ENCODE measurements at places on chromosomes 5 and 9.

- DNase-seq: no peak
Measured at GRCh38 chr9:103919605-103920209, 174.4 kb upstream of the SMC2 start.

DNA sequence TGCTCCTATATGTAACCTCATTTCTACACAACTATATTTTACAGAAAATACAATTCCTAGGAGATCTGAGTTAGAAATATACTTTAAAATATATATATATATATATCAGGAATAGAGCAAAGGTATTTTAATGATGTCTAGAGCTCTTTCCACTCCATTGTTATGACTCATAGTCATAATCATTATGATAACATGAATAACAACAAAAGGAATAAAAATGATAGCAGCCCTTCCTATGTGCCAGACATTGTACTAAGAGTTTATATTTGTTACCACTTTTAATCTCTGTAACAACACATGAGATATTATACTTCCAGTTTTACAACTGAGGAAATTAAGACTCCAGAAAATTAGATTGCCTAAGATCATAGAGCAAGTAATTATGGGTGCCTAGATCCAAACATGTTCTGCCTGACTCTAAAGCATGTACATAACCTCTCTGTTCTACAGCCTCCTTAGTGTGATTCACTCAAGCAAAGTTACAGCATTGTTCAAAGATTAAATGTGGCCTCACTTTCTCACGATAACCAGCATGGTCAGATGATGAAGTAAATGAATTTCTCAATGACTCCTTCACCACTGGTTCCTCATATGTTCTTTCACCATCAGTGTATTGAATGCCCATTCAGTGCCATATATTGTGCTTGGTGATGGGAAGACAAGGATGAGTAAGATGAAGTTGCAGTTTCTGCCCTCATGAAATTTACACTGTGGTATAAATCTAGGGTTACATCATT lies 452.1 kb downstream of the EFNA5 start:
- no peak for DNase-seq

DNA sequence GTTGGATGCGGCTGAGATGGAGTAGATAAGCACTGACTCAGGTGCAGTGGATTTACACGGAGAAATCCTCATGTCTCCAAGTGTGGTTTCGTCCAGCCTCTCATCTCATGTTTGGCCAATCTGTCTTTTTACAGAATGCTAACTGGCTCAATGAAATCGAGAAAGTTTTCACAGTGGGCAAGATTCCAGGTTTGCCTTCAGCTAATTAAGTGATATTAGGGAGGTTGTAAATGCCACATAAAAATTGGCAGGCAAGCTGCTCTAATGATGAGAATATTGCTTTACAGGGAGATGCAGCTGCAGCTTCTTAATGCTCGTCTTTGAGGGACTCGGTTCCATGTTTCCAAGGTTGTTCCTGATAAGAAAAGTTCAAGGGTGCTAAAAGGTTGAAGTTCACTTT lies 23.7 kb downstream of the BARHL1 start:
- no peak for DNase-seq

DNA sequence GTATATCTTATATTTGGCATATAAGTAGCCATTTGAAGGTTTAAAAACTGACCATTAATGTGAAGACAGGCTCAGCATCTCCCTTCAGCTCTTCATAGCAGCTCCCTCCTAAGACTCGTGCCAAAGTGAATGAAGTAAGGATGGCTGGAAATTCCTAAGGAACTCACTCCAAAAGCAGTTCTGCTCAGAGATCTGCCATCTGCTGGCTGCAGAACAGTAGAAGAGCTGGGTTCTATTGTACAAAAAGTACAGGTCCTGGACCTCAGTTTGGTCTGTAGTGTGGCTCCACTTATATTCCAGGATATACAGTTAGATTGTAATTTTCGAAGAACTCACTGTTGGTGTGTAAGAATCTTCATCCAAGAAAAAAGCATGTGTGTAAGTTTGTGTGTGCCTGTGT lies 104.9 kb upstream of the RUSC2 start:
- DNase-seq: no peak

GRCh38 chr5:88674356-88675167 lies 208.4 kb downstream of the MEF2C start:
- no peak for DNase-seq

- DNase-seq: no peak
Measured at GRCh38 chr9:35736201-35736633, 3.8 kb downstream of the CREB3 start.

- no peak for DNase-seq
Measured at GRCh38 chr9:12935714-12936113, 160.9 kb downstream of the LURAP1L start.

DNA sequence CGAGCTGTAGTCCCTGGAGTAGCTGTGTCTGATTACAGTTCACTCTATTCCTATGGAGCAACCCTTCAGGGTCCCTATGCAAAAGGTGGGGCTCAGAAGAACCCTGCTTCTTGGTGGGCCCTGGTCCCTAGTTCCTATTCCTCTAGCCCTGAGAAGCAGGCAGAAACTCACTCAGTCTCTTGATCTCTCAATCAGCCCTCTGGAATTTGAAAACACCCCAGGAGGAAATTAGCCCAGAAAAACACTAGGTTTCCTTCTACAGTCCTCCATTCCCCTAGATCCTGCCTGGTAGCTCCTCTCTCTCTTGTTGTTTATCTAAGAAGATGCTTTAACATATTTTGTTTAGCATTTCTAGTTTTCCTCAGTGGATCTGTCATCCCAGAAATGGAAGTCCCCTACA lies 7.6 kb downstream of the RGS3 start:
- no peak for DNase-seq

DNA sequence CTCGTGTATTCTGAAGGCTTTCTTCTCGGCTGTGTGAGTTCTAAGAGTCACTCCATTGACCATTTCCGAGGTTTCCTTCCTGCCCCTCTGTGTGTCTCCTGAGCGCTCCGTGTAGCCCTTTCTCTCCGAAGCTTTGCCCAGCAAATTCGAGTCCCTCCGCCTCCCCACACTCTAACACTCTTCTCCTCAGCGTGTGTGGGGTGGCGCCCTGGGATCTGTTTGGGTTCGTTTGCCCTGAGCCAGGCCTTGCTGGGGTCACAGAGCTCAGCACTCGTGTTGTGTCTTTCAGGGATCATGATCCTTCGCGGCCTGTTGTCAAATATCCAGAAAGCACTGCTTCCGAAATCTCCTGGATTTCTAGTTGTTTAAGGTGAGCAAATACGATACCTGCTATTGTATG lies 5.6 kb upstream of the PAEP start:
- DNase-seq: no peak

DNA sequence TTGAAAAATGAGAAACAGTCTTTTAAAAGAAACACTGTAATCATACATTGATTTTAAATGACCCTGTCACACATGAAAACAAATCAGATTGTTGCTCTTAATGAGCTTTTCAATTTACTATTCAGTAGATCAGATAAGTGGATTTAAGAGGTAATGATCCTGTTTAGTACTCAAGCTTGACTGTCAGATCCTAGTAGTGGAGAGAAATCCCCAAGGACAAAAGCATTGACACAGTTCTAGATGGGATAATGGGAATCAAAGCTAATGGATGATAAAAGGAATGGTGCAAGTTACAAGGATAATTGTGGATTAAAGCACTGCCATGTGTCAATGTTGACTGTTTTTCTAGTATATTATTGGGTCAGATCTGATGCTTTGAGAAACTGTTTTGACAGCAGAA lies 142.3 kb upstream of the TLX3 start:
- DNase-seq: no peak

GRCh38 chr5:61139931-61140330 lies 22.3 kb downstream of the SMIM15 start:
- no peak for DNase-seq

DNA sequence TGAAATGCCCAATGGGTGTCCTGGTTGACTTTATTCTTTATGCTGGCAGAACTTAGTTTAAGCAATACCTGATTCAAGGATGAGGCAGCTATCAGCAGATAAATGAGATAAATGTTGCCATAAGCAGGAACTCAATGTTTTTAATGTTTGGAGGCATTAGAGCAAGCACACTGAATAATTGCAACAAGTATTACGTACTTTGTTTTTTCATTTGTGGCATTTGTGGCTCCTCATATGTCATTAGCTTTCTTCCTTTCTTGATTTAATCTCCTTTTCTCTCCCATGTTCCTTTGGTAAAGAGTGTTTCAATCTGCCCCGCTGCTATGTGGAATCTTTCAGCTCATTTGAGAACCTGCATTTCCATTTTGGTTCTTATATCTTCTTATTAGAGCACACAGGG lies 6.4 kb upstream of the NR3C1 start:
- DNase-seq: no peak

GRCh38 chr5:121171834-121172233 lies 679.8 kb upstream of the FTMT start:
- no peak for DNase-seq

DNA sequence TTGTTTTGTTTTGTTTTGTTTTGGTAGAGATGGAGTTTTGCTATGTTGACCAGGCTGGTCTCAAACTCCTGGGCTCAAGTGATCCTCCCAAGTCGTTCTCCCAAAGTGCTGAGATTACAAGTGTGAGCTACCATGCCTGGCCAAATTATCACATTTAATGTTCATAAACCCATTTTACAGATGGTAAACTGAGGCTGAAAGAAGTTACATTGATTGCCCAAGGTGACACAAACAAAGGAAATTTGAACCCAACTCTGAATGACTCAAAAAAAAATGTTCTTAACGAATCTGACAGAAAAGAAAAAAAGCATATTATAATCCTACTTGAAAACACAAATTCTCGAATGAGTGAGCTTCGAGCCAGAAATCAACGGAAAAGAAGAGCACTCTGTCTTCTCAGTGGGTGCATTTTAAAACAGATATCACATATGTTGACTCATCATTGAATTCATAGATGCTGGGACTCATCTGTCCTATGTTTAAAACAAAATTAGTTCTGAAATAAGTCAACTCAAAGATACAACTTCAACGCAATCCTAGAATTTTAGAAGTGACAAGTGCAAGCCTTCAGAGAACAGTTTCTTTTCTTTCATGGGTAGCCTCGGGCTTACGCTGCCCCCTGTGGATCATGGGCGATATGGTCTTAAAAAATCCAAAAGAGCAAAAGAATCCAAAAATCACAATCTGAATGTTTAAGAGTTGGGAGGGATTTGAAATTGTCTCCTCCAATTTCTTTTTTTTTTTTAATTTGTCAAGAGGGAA lies 28.4 kb downstream of the TIMD4 start:
- DNase-seq: no peak

DNA sequence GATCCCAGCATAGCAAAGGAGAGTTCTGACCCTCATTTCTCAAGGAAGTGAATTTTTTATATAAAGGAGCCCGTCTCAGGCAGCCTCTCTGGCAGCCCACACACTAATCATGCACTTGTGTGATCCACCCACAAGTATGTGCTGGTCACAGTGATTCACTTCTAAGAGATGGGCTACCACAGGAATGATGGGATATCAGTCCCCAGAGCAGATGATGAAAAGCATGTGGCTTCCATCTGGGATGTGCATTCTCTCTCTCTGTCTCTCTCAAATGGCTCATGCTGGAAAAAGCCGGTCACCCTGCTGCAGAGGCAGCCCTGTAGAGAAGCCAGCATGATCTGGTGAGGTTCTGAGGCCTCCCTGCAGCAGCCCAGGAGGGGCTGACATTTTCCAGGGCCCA lies 74.2 kb upstream of the ADCY2 start:
- DNase-seq: no peak

- no peak for DNase-seq
Measured at GRCh38 chr9:9949368-9949767, 663.4 kb downstream of the PTPRD start.

DNA sequence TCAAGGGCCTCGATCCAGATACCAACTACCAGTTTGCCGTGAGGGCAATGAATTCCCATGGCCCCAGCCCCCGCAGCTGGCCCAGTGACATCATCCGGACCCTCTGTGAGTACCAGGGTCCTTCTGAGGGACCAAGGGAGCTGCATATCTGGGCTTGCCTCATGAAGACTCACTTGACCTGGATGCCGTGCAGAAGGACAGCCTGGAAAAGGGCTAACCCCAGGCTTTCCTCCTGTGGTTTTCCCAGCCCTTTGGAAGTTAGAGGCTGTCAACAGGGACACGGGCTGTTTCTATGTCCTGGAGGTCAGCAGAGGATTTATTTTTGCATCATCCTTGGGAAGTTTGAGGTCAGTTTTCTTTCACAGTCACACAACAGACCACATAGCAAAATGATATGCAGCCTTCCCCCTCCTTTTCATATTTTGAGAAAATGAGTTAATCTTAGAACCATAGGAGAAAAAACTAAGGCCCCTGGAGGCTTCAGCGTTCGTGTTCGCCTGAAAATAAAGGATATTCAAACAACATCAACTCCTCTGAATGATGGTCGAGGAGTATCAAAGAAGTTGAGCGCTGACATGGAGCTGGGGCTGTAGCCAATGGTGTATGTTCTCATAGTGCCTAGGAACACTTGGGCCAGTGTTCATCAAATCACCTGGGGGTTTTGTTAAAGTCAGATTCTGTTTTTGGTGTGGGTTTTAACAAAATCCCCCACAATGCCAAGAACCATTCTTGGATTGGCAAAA lies 112.2 kb downstream of the EGFLAM start:
- DNase-seq: no peak

GRCh38 chr9:33346564-33346963 lies 55.8 kb downstream of the AQP7 start:
- DNase-seq: no peak

DNA sequence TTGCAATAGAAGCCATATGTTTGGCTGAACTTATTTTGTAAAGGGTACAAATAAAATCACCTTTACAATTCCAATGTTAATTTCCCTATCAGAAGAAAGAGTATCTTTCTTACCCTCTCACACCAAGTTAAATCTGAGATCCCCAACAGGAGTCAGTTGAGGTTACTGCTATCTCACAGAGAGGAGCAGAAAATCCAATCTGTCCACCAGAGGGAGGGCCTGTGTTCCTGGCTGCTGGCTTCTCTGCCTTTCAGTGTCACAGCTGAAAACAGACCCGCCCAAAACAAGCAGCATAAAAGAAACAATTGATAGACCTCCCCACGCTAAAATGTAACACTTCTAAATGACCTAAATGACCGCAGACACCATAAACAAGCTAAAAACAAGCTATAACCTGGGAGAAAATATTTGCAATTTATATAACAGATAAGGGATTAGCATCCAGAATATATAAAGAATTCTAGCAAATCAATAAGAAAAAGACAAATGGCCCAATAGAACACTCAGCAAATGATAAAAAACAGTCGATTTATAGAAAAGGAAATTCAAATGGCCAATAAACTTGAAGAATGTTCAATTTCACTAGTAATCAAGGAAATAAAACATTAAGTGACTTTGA lies 24.5 kb upstream of the MVB12B start:
- no peak for DNase-seq

DNA sequence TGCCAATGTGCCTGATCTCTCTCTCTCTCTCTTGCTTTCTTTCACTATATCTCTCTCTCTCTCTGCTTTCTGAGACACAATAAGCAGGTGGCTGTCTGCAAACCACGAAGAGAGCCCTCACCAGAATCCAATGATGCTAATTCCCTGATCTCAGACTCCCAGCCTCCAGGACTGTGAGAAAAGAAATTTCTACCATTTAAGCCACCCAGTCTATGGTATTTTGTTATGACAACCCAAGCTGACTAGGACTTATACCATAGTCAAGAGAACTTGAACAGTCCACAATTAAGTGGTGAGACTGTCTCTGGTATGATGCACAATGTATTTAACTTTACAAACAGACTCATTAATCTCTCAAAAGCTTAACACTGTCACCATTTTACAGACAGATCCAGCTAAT lies 67.0 kb downstream of the NFIB start:
- DNase-seq: no peak

GRCh38 chr5:65029178-65029577 lies 260.4 kb downstream of the CWC27 start:
- DNase-seq: no peak

- no peak for DNase-seq
Measured at GRCh38 chr5:171168171-171168570, 140.9 kb upstream of the TLX3 start.
